ENCODE measurements at places on chromosomes 11 and 22. TPM values are rescaled to one million over a fixed set of nuclear protein-coding genes. Genes with fewer than 3 reads are reported as not detected.

DNA sequence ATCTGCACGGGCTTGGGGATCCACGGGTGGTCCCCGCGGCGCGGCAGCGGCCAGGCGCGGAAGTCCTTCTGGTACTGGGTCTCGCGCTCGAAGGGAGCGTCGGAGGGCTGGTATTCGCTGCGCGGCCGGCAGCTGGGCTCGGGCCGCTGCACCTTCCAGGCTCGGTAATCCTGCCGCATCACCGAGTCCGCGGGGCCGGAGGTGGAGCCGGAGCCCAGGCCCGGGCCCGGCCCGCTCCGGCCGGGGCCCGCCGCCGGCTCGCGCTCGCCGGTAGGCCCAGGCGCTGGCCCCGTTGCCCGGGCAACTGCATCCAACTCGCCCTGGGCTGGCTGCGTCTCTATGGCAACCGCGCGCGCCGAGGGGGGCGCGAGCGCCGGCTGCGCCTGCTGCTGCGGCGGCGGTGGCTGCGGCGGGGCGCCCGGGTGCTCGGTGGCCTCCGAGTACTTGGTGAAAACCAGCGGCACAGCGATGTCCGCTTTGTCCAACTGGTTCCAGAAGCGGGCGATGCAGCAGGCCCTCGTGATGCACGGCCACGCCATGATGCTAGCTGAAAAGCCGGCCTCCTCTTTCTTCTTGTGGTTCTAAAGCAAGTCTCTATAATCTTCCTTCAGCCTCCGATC is 897 bp downstream of the MAP6 start:
- no peak for DNase-seq

DNA sequence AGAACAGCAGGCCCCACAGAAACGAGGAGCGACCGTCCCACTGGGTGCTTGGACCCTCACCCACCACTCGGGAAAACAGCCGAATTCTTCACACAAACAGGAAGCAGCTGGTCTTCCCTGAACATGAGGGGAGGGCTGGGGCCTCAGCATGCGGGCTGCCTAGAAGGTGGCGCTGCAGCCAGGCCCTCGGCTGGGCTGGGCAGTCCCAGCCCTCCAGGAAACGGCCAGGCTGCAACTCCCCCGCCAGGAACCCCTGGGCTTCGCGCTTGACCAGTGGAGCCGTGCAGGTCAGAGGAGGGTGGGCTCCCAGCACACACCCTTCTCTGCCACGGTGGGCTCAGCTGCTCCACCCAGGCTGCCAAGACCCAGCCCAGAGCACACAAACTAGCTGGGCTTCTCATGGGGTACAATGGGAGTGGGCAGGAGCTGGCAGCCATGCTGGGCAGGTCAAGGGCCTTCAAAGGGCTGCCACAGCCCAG is 29.6 kb downstream of the IGF2 start:
- no peak for DNase-seq

GRCh38 chr11:62713343-62713742 is 5.9 kb downstream of the GNG3 start:
- DNase-seq: no peak

Gene POU2AF2
- total RNA-seq: not detected

Gene RIMBP3B
- 0.29 TPM for total RNA-seq

Gene LAYN
- total RNA-seq: 20.8 TPM

Gene MUC6
- not detected for total RNA-seq

Gene TRIM66
- total RNA-seq: 10.5 TPM

- no peak for DNase-seq
Observed at GRCh38 chr22:32040324-32040904, 2.6 kb upstream of the SLC5A1 start.

- DNase-seq: no peak
Observed at GRCh38 chr11:117748771-117749540, 48.1 kb downstream of the DSCAML1 start.

DNA sequence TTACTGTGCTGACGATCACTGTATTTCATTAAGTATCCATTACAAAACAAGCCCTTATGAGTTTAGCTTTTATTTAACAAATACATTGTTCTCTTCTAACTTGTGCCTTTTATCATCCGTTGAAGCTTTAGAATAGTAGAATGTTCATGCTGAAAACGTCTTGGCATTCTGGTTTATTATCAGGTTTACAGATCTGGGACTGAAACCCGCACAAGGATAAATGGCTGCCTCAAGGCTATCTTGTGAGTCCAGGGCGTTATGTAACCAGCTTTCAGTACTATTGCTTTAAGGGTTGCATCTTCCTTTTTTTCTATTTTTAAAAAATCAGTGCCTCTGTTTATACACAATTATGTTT is 66.6 kb upstream of the PRODH start:
- no peak for DNase-seq

DNA sequence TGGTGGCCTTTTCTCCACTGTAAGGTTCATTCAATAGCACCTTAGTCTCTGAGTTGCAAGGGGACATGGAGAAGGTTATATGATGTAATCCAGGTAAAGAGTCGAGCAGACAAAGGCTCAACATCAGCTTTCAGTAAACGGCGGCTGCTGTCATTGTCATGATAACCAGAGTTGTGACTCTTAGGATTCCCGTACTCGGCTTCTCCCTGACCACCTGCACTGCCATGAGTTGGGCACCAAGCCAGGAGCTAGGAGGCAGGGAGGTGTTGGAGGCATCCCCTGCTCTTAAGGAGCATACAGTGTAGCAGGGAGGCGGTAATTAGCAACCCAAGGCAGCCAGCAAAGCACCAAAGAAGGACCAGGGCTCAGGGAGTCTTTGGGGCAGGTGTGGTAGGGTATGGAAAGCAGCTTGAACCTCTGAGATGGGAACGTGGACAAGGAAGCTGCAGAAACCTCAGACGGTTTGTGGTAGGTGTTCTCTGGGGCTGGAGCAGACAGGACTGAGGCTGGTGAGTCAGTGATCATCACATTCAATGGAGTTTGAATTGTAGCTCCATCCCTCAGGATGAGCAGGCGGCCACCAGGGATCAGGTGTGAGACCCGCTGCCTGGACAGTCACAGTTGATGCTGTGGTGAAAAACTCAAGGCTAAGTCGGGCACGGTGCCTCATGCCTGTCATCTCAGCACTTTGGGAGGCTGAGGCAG is 31.7 kb downstream of the LIF start:
- no peak for DNase-seq

DNA sequence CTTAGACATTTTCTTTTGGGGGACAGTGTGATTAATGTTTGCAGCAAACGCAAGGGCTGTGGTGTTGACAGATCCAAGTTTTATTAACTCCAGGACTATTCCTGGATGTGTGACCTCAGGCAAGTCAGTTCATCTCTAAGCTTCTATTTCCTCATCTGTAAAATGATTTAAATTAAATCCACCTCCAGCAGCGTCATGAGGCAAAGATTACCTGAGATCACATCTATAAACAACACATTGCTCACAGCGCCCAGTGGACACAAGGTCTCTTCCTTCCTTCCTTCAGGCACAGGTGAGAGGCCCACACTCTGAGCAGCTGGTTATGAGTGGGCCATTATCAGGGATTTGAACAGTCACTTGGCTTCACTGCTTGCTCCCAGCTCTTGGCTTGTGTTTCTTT is 111.2 kb upstream of the RASSF10 start:
- DNase-seq: no peak

GRCh38 chr11:73206801-73207200 is 11.3 kb upstream of the P2RY2 start:
- no peak for DNase-seq

DNA sequence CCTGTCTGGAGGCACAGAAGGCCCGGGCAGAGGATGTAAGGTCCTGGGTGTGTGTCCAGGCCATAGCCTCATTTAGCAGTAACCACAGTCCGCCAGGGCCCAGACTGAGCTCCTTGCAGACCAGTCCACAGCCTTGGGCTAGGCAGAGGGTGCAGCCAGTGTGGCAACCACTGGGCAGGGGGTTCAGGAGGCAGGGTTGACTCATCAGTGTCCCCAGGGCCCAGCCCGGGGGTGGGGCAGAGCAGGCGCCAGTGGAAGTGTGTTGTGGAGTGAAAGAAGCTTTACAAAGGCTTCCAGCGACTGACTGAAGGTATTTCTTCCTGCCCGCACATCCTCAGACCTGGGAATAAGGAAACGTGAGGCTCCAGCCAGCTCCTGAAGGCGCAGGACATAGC is 27.7 kb upstream of the WNT11 start:
- no peak for DNase-seq

- no peak for DNase-seq
Observed at GRCh38 chr11:8586805-8587204, 7.2 kb downstream of the STK33 start.

DNA sequence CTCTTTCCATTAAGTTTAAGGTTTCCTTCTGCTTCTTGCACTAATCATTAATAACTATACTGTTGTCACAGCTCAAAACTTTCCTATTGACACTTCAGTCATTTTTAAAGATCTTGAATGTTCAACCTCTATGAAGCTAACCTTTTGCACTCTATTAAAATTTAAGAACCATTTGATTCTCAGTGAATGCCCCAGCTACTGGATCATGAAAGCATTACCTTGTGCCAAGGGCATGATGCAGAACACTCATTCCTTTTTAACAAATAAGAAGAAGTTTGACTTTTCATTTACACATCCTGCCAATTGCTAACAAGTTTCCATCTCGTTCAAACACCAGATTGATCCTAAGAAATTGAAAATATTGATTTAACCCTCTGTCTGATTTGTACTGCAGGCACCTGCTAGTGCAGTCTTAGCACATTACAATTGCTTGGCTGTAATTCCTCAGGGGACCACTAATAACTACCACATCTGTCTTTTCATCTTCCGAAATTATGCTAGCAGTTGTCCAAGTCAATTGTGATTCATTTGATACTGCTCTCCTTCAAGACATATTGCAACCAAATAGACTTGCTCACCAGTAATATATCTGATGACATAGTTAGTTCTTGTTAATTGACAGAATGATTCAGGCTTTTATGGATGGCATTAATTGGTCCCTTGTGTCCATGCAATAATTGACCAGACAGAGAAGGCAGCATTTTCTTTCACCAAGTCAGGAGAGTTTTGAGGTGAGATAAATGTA is 158.4 kb downstream of the TEAD1 start:
- no peak for DNase-seq

Gene TRIM3
- total RNA-seq: 31.0 TPM

- no peak for DNase-seq
Observed at GRCh38 chr11:133889188-133889587, 43.9 kb upstream of the SPATA19 start.

Gene GRK3
- 3.0 TPM for total RNA-seq

All from epithelial cell of proximal tubule (primary cell).